ENCODE measurements at places on chromosomes 16 and 17.

DNA sequence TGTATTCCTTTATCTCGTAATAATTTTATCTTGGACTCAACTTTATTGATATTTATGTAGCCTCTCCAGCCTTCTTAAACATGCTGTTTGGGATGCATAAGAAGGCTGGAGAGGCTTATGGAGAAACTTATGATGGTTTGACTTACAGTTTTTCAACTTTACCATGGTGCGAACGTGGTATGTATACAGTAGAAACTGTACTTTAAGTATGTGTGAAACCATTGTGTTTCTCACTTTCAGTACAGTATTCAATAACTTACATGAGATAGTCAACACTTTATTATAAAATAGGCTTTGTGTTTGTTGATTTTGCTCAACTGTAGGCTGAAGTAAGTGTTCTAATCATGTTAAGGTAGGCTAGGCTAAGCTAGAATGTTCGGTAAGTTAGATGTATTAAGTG is 206.8 kb downstream of the SEC14L1 start:
- DNase-seq: no peak

DNA sequence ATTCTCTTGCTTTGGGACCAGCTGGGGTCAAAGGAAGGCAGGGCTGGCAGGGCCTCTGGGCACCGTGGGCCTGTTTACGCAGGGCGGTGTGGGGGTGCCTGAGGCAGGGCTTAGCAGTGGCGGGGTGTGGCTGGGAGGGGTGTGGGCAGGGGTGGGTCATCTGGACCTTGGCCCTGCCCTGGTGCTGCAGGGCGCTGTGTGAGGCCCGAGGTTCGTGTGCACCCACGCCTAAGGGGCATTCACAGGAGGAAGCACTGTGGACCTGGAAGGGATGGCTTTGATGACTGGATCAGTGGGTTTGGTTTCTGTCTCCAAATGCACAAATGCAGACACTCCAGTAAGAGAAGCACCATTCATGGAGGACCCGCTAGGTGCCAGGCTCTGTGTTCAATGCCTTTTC is 37.3 kb downstream of the BCO1 start:
- no peak for DNase-seq

DNA sequence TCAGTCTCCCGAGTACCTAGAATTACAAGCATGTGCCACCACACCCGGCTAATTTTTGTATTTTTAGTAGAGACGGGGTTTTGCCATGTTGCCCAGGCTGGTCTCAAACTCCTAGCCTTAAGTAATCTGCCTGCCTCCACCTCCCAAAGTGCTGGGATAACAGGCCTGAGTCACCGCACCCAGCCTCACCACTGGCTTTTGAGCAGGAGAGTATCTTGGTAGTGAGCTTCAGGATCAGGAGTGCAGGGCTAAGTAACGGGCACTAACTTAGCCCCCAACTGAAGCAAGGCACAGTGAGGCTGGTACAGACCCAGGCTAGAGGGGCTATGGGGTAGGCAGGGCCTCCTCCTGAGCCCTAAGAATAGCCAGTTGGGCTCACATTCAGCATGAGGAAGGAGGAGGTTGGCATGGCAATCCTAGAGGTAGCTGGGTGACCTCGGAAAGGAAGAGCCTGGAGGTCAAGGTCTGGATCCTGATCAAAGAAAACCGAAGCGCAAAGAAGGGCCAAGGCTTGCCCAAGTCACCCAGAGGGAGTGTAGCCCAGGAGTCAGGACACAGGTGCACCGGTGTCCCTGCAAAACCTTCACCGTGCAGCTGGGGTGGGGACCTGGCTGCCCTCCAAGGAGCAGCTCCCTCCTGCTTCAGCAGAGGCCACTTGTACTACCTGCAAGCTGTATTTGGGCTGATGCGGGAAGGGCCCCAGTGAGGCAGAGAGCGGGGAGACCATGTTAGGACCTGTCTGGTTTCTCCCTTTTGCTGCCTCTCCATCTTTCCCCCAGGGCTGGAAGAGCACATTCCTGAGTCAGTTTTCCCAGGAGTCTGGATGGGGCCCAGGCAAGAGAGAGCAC is 1.3 kb upstream of the ADGRG5 start:
- DNase-seq: no peak

- DNase-seq: no peak
Observed at GRCh38 chr16:85950136-85950918, 51.4 kb downstream of the IRF8 start.

DNA sequence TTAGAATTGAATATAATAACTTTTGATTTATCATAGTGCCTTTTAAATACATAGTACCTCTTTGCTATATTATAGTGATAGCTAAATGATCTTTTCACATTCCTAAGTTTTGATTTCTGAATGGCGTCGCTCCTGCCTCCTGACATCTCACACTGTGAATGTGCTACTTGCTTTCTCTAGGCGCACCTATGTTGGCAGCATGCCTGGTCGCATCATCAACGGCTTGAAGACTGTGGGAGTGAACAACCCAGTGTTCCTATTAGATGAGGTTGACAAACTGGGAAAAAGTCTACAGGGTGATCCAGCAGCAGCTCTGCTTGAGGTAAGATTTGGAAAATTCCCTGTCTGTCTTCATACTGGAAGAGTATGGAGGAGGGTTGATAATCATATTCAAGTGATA is 29.8 kb upstream of the ABCC11 start:
- peak; percentile 20 for DNase-seq

DNA sequence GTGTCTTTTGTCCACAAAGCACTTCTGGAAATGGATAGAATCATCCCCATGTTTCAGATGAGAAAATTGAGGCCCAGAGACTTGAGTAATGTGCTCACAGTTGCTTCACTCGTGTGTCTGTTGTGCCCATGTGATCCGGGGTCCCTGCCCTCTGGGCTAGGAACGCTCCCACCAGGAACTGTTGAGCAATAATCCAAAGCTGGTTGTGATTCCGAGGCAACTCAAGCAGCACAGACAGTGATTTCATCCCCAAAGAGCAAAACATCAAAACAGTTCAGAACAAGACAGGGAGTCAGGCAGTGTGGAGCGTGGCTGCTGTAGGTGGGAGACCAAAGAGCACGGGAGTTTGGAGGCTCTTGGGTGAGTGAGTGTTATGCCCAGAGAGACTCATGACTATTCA is 205.0 kb upstream of the ASIC2 start:
- DNase-seq: no peak

DNA sequence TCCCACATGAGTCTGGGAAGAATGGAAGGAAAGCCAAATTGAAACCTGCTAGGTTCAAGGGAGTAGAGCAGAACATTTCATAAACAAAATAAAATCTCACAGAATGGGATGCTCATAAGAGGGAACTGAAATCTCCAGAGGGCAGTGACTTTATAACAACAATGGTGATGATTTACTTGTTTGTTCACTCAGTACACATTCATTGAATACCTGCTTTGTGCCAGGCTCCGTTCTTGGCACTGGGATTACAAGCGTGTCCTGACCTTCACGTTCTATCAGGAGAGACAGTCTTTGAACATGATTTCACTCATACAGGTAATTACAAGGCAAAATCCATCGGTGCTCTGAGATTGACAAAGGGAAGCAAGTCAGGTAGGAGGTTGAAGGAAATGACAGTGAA is 356.3 kb downstream of the HAPSTR1 start:
- no peak for DNase-seq

DNA sequence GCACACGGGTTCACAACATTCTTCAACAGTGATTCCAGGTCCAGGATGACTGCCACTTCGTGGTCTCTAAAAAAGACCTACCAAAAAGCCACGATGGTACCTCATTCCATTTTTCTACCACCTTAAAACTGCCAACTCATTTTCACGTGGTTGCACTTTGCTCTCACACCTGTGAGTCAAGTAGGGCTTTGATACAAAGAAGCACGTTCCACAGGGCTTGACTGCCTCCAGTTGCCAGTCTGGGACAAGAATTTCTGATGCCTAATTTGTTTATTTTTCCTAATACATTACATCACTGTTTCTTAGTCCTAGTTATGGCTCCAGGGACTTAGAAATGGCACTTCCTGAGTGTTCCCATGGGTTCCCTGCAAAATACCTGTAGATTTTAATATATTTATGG is 911.6 kb upstream of the EEF2KMT start:
- DNase-seq: no peak

GRCh38 chr16:5510819-5511370 is 413.3 kb upstream of the EEF2KMT start:
- DNase-seq: no peak

DNA sequence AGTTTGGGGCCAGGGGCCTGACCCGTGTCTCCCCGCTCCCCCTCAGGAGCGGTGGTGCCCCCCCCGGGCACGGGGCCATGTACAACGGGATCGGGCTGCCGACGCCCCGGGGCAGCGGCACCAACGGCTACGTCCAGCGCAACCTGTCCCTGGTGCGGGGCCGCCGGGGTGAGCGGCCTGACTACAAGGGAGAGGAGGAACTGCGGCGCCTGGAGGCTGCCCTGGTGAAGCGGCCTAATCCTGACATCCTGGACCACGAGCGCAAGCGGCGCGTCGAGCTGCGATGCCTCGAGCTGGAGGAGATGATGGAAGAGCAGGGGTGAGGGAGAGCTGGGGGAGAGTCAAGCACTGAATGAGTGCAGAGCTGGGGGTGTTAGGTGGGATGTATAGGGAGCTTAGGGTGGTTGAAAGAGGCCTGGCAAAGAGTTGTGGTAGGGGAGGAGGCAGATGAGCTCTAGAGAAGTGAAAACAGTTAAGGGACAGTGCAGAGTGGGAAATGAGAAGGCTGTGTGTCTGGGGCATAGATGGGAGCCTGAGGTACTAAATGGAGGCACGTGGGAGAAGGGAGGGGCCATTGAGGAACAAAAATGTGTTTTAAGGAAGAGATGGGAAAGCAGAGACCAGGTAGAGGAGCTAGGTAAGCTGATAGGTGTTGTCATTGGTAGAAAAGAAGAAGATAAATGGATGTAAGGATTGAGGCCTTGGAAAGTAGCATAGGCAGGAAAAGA is 4.0 kb downstream of the SRRM2 start:
- no peak for DNase-seq

- no peak for DNase-seq
Observed at GRCh38 chr16:49431040-49431439, 57.4 kb downstream of the C16orf78 start.

DNA sequence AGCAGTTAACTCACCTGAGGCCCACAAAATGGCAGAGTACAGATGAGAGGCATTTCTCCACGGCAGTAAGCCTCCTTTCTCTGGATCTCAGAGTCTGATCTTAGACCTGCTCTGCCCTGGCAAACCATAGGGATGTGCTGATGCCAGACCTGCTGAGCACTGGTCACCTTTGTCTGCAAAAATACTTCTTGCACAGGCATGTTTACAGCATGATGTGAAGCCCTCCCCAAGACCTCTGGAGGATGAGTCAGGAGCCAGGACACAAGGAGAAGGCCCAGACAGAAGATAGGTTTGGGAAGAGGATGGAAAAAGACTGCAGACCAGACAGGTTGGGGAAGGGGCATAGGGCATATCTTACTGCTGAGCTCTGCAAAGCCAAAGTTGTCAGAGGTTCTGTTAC is 426.6 kb downstream of the PMP22 start:
- DNase-seq: no peak

GRCh38 chr16:80230328-80231120 is 310.3 kb upstream of the DYNLRB2 start:
- DNase-seq: no peak

GRCh38 chr17:8572764-8573163 is 57.8 kb downstream of the MYH10 start:
- no peak for DNase-seq

DNA sequence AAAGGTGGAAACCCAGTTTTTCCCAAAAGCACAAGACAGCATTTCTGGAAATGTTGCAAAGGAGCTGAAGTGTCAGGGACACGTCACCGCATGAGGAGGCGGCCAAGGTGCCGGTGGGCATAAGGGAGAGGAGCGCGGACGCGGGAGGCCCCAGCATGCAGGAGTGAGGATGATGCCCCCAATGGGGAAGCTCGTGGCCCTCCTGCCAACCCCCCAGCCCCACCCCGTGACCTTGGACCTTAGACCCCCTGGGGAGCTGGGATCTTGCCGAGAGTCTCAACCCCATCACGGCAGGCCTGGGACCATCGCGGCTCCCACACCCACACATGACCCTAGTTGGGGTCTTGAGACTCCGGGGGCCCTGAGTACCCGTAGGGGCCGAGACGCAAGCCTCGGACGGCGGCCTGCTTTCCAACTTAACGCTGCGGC is 119.4 kb upstream of the METRNL start:
- DNase-seq: no peak

DNA sequence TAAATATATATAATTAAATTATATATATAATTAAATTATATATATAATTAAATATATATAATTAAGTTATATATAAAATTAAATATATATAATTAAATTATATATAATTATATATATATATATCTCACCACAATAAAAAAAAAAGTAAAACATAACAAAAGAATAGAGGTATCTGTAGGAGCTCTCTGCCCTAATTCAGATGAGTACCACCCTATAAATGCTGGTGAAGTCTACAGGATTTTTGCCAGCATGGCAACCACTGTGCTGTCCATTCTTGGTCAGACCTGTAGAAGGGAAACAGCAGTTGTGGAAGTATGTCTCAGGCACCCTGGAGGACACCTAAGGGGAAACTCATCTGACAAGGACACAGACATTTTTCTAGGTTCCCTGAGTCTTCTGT is 259.7 kb downstream of the PRKCA start:
- no peak for DNase-seq

- DNase-seq: no peak
Observed at GRCh38 chr17:73553311-73553710, 90.9 kb downstream of the SDK2 start.

GRCh38 chr16:35391328-35391727 is 1931.9 kb downstream of the TP53TG3F start:
- DNase-seq: no peak

DNA sequence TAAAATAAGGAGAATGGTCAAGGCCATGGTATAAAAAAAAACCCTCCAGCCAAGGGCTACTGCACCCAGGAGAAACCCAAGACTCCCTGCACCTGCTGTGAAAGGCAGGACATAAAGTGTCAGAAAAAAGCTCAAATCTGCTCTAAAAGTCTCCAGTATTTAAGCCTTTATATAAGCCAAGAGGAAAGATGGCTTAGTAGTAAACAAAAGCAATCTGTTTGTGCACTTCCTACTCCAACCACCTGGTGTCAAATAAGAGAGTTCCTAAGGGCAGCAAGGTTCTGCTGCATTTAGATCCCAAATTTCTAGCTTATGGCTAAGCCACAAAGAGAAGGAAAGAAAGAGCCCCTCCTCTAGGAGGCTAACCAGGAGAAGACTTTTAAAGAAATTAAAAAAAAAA is 20.6 kb downstream of the ACSM1 start:
- DNase-seq: no peak

DNA sequence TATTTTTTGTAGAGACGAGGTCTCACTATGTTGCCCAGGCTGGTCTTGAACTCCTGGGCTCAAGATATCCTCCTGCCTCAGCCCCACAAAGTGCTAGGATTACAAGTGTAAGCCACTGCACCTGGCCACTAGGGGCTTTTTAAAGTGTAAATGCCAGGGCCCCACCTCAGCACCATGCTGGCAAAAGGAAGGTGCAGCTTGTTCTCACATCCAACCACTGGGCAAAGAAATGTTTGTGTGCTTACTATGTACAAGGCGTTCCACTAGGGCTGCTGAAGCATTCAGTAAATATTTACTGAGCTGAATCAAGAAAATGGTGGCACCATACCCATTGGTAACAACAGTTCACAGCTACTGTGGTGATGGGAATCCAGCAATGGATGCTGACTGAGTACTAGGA is 22.6 kb downstream of the COG1 start:
- no peak for DNase-seq

- no peak for DNase-seq
Observed at GRCh38 chr16:27828671-27829070, 234.8 kb downstream of the GSG1L start.

GRCh38 chr17:68714676-68715075 is 113.5 kb upstream of the FAM20A start:
- no peak for DNase-seq

GRCh38 chr17:19464031-19465026 is 53.3 kb downstream of the RNF112 start:
- DNase-seq: no peak

GRCh38 chr17:17692353-17693252 is 11.3 kb downstream of the RAI1 start:
- DNase-seq: no peak

Data from cerebellum (tissue), 4 donors.